Amygdala (tissue), 56 donors: ENCODE measurements at places on chromosomes 3 and 15.
A peak's percentile ranks its signal among the peaks of the same experiment; 100 is the strongest.

DNA sequence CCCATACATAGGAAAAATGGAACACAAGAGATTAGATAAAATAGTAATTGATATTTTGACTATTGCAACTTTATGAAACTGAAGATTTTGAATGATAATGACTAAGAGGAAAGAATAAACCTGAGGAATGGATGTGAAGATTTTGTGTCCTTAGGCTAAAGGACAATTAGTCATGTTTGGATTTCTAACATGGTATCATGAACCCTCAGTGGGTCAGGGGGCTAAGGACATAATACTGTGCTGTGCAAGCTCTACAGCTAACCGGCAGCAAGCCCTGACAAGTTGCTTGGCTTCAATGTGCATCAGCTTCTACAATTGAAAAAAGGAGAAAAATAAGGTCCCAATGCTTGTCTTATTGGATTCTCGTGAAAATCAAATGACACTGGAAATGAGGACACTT, 491.0 kb downstream of the MECOM start:
- no peak for DNase-seq

GRCh38 chr15:51082246-51082645, 12.5 kb downstream of the TNFAIP8L3 start:
- DNase-seq, result no peak

- DNase-seq, result no peak
These were observed 56.4 kb downstream of the FILIP1L start for GRCh38 chr3:100057716-100058575.

DNA sequence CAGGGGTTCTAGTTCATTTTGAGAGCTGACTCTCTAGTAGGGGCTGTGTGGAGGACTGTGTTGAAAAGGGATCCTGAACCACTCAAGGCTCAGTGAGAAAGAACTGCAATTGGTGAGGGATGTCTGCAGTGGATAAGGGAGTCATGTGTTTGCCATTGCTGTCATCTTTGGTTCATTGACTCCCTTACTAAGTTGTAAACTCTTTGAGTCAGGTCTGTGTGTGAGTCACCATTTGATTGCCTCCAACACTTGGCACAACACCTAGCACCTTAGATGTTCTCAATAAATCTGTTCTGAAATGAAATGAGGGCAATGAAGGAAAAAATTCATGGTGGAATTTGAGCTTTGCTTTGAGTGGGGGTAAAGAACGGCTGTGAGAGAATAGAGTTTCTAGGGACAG, 51.7 kb downstream of the PLS1 start:
- no peak for DNase-seq

GRCh38 chr3:71707595-71707994, 17.6 kb downstream of the EIF4E3 start:
- DNase-seq, result no peak

GRCh38 chr3:59240666-59241255, 190.9 kb upstream of the CFAP20DC start:
- no peak for DNase-seq

- no peak for DNase-seq
These were observed 74.0 kb downstream of the SATB1 start for GRCh38 chr3:18351069-18351628.

GRCh38 chr15:50046159-50046558, 72.9 kb downstream of the ATP8B4 start:
- DNase-seq, result no peak

- DNase-seq, result no peak
These were observed 64.4 kb downstream of the GTPBP8 start for GRCh38 chr3:113055201-113055600.

DNA sequence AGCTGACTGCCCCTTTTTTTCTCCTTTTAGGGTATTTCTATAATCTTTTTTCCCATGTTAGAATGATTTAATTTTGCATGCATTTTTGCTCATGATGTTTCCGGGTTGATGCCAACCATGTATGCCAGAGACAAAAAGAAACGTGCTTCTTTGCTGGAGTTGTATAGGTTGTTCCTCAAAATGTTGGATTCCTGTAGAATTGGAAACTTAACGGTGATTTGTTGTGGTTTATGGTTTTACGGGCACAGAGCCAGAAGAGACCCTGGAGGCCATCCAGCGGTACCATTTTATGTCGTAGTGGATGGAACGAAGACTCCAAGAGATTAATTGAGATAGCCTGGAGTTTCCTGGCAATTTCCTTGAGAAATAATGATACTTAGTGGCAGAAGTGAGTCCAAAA, 481.5 kb upstream of the RGMA start:
- DNase-seq, result no peak

- DNase-seq, result no peak
These were observed 1043.1 kb downstream of the NAALADL2 start for GRCh38 chr3:175902226-175902625.

GRCh38 chr3:150454622-150455021, 46.5 kb downstream of the TSC22D2 start:
- DNase-seq, result no peak

- no peak for DNase-seq
These were observed at the start of gene LRRC15 for GRCh38 chr3:194369522-194370279. Gene LRRC15 (minus strand): TSS chr3:194369743. CDS start chr3:194361043, 8,700 bp downstream.

DNA sequence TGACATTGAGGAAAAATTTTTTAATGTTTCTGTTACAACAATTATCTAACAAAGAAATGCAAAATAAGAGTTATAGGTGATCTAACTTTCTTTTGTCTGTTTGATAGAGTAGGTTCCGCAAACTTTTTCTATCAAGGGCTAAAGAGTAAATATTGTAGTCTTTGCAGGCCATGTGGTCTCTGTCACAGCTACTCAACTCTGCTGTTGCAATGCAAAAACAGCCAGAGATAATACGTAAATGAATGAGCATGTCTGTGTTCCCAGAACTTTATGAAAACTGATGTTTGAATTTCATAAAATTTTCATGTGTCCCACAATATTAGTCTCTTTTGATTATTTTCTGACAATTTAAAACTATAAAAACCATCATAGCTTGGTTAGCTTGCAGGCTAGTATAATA, 73.3 kb downstream of the SLC24A1 start:
- DNase-seq, result no peak

DNA sequence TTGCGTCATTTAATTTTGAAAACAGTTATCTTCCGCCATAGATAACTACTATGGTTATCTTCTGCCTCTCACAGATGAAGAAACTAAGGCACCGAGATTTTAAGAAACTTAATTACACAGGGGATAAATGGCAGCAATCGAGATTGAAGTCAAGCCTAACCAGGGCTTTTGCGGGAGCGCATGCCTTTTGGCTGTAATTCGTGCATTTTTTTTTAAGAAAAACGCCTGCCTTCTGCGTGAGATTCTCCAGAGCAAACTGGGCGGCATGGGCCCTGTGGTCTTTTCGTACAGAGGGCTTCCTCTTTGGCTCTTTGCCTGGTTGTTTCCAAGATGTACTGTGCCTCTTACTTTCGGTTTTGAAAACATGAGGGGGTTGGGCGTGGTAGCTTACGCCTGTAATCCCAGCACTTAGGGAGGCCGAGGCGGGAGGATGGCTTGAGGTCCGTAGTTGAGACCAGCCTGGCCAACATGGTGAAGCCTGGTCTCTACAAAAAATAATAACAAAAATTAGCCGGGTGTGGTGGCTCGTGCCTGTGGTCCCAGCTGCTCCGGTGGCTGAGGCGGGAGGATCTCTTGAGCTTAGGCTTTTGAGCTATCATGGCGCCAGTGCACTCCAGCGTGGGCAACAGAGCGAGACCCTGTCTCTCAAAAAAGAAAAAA, 1.2 kb downstream of the B2M start:
- peak; percentile 35 for DNase-seq

DNA sequence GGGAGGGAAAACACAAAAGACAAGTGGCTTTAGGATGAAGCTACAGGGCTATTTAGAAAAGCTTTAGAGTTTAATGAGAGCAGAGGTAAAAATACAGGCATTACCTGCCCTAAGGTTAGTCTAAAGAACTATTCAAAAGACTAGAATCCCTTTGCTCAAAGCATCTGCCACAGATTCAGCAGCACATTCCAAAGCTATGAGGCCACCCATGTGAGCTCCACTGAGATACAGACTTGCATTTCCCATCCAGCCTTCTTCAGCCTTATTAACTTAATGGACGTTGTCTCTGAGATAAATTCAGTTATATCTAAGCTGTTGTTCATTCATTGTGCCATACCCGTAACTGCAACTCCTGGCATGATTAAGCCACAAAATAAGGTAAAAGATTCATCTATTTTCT, 25.4 kb downstream of the CXCR6 start:
- no peak for DNase-seq

DNA sequence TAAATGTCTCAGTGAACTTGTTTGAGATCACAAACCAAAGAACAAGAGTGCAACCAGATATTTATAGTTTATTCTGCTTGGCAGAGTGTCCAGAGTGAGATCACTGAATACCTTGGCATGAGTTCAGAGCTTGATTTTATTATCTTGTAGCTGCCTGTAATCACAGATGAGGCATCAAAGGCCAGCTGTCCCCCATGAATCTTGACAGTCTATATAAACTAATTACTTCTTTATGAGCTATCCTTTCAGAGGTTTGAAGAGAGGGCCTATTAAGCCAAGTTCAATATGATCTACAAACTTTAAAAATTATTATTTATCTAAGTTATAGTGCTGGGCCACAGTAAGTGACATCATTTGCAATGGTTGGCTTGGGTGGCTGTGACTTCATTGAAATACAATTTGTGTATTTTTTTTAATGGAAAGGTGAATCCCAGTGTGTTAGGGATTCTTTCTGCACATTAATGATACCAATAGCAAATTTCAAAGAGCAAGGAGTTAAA, 251.5 kb downstream of the CLSTN2 start:
- DNase-seq, result no peak

DNA sequence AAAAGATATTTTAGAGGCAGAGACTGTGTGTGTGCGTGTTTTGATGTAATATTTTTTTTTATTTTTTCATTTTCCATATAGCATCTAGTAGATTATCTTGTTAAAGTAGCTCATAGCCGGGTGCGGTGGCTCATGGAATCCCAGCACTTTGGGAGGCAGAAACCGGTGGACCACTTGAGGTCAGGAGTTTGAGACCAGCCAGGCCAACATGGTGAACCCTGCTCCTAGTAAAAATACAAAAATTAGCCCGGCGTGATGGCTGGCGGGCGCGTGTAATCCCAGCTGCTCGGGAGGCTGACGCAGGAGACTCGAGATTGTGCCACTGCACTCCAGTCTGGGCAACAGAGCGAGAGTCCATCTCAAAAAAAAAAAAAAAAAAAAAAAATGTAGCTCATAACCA, 1481.2 kb upstream of the CADM2 start:
- no peak for DNase-seq

GRCh38 chr3:30448450-30449289, 157.7 kb upstream of the TGFBR2 start:
- no peak for DNase-seq
